Prostate gland (tissue), 2 donors: ENCODE measurements at places on chromosomes 3 and 15. TPM values are rescaled to one million over a fixed set of nuclear protein-coding genes. Genes with fewer than 3 reads are reported as not detected.

- H3K4me1 ChIP-seq = no peaks in the 10 kb centered on the region
- no peaks in the 10 kb centered on the region for H3K36me3 ChIP-seq
- no peak overlapping the region for H3K27ac ChIP-seq
- H3K4me3 ChIP-seq = no peak overlapping the region
- no peak for DNase-seq
- H3K27me3 ChIP-seq = no peaks in the 10 kb centered on the region
These were observed 43.4 kb downstream of the ERC2 start for GRCh38 chr3:56424885-56425284.

- no peaks in the 10 kb centered on the region for H3K27me3 ChIP-seq
- no peak for DNase-seq
- H3K4me1 ChIP-seq = no peaks in the 10 kb centered on the region
- no peak overlapping the region for H3K27ac ChIP-seq
- H3K36me3 ChIP-seq = no peaks in the 10 kb centered on the region
These were observed 258.9 kb downstream of the FHIT start for GRCh38 chr3:60992395-60992794.

GRCh38 chr15:66873856-66874255, 171.8 kb downstream of the SMAD6 start:
- no peaks in the 10 kb centered on the region for H3K27me3 ChIP-seq
- DNase-seq = no peak
- no peaks in the 10 kb centered on the region for H3K36me3 ChIP-seq

GRCh38 chr15:24761704-24762302, 86.2 kb downstream of the NPAP1 start:
- no peak overlapping the region for H3K27ac ChIP-seq
- DNase-seq = no peak
- H3K4me3 ChIP-seq = no peak overlapping the region

Gene NGRN
- total RNA-seq = 108 TPM

Gene P2RY1
- total RNA-seq = 14.3 TPM

Gene ASB14
- not detected for total RNA-seq
